ENCODE measurements at places on chromosomes 16 and 17. TPM values are rescaled to one million over a fixed set of nuclear protein-coding genes. Genes with fewer than 3 reads are reported as not detected.

Gene VAT1L
- total RNA-seq: 22.2 TPM

Gene KCNH6
- 2.3 TPM for total RNA-seq

Gene CHD9NB
- 3.0 TPM for total RNA-seq

Gene SDK2
- total RNA-seq: 14.8 TPM

Gene TTYH2
- 5.1 TPM for total RNA-seq

Gene STXBP4
- total RNA-seq: 9.8 TPM

Gene TMEM88
- total RNA-seq: 3.9 TPM

Gene CDH8
- total RNA-seq: 11.1 TPM

Gene PLK1
- total RNA-seq: 147 TPM

Gene TBC1D26
- 3.6 TPM for total RNA-seq

Gene FMNL1
- 7.3 TPM for total RNA-seq

Gene MT1E
- 92.7 TPM for total RNA-seq

Gene ZPBP2
- total RNA-seq: not detected

- DNase-seq: no peak
- H3K36me3 ChIP-seq: no peaks in the 10 kb centered on the region
- no peak overlapping the region for H3K27ac ChIP-seq
- H3K4me3 ChIP-seq: no peak overlapping the region
- H3K4me1 ChIP-seq: no peaks in the 10 kb centered on the region
Observed at GRCh38 chr16:2415085-2415484, 14.2 kb upstream of the CCNF start.

DNA sequence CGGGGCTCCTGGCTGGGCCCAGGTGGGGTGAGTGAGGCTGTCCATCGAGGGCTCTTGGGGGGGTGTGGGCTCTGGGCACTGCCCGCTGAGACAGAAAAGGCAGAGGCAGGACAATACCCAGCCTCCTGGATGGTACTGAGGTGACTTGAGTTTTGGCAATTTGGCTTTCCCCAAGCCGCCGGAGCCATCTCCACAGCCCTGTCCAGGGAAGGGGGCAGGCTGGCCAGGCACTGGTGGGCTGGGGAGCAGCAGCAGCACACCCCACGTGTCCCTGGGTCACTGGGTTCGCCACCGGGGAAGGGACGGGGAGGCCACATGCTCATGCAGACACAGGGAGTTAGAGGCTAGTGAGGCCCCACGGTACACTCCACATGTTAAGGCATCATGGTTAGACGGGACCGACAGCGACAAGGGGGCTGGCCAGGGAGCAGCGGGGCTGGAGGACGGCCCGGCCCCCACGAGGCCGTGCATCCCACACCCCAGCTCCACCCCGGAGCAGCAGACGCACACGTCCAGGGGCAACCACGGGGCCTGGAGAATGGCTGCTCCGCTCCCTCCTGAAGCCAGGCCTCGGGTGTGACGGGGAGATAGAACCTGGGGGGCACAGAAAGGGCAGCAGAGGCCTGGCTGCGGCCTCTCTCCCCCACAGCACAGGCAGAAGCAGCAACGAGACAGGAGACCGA lies 3.0 kb downstream of the ARHGDIA start:
- H3K4me1 ChIP-seq: peaks cover 23% of the 10 kb centered on the region
- no peak for DNase-seq
- H3K27me3 ChIP-seq: no peaks in the 10 kb centered on the region
- H3K36me3 ChIP-seq: peaks cover 10% of the 10 kb centered on the region

- no peak overlapping the region for H3K27ac ChIP-seq
- H3K36me3 ChIP-seq: peaks cover 18% of the 10 kb centered on the region
- DNase-seq: no peak
- no peak overlapping the region for H3K4me3 ChIP-seq
- peaks cover 3% of the 10 kb centered on the region for H3K4me1 ChIP-seq
Observed at GRCh38 chr16:55490301-55490700, 11.3 kb downstream of the MMP2 start.

DNA sequence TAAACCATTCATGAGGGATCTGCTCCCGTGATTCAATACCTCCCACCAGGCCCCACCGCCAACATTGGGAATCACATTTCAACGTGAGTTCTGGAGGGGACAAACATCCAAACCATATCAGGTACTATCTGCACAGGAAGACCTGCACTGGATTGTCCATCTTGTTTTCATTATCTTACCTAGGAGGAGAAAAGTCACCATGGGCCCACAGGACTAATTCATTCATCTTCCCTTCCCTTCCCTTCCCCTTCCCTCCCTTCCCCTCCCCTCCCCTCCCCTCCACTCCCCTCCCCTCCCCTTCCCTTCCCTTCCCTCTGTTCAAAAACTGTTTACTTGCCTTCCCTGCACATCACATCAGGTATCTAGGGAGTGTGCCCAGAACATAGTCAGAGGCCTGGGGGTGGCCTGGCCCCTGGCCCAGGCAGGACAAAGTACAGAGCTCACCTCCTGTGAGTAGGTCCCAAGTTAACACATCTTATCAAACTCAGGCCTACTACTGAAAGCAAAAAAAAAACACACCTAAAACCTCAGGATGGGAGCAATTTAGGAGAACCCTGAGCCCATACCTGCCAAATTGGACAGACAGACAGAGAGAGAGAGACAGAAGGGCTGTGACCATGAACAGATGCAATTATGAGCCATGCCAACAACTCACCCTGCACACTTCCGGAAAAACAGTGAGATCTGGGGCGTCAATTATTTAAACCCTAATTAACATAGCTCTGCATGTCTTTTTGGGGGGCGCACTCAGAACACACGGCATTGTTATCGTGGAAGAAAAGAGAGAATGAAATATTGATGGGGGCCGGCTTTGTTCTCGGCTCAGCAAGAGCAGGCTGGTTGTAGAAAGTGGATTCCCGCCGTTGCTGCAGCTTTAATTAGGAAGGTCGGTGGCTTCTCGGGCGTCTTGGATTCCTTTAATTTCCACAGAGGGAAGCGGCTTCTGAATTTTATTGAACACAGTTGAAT lies 151.2 kb downstream of the IRX5 start:
- no peak overlapping the region for H3K4me3 ChIP-seq
- H3K36me3 ChIP-seq: no peaks in the 10 kb centered on the region
- no peaks in the 10 kb centered on the region for H3K4me1 ChIP-seq
- no peaks in the 10 kb centered on the region for H3K27me3 ChIP-seq

GRCh38 chr17:71063127-71063526 lies 893.8 kb downstream of the KCNJ2 start:
- H3K4me3 ChIP-seq: no peak overlapping the region
- H3K27ac ChIP-seq: no peak overlapping the region
- no peak for DNase-seq
- peaks cover 14% of the 10 kb centered on the region for H3K36me3 ChIP-seq
- H3K27me3 ChIP-seq: no peaks in the 10 kb centered on the region
- H3K4me1 ChIP-seq: peaks cover 4% of the 10 kb centered on the region

DNA sequence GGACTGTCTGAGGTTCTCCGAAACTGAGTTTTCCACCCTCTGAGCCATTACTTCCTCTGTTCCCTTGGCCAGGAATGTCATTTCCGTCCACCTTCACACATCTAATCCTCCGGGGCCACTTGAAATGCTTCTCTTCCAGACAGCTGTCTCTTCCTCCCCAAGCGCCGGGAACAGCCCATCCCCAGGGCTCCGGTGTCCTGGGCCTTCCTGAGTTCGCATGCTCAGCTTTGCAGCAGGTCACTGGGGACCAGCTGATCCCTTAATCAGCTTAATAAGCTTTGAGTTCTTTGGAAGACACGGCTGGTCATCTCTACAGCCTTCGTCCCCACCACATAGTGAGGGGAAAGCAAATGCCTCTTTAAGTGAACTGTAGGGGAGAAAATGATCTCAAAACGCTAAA lies 123.4 kb downstream of the DYNLRB2 start:
- peaks cover 13% of the 10 kb centered on the region for H3K4me1 ChIP-seq
- H3K27me3 ChIP-seq: peaks cover 6% of the 10 kb centered on the region
- DNase-seq: no peak
- H3K36me3 ChIP-seq: peaks cover 7% of the 10 kb centered on the region

DNA sequence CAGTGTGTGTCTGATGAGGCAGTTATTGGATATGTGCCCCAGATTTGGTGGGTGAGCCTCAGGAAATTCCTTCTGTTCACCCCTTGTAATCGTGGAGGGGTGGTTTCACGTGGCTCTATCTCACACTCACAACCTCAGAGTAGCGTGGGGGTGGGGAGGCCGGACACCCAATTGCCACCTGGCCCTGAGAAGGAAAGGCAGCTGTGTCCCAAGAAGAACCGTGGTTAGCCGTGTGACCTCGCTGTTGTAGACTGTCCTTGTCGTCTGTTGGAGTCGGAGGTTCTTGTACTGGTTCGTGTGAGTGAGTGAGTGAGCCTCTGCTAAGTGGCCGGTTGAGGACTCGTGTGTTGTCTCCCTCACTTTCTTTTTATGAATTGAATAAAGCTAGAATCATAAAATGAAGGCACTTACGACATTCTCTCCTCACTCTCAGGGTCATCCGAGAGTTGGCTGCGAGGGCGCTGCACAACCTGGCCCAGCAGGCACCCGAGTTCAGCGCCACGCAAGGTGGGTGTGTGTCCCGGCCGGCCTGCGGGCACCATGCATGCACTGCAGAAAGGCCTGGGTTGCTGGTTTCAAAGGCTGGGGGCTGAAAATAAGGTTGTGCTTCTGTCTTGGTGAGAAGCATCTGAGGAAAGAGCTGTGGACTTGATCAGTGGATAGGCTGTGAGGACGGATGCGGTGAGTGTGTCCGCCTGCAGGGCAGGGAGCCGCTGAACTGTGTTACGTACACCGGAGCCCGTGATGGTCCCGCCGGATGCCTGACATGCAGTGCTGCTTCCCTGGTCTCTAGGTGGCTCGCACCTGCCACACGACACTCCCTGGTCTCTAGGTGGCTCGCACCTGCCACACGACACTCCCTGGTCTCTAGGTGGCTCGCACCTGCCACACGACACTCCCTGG lies 63.4 kb upstream of the ZNF750 start:
- H3K36me3 ChIP-seq: peaks cover 45% of the 10 kb centered on the region
- no peak overlapping the region for H3K4me3 ChIP-seq
- no peak overlapping the region for H3K27ac ChIP-seq
- no peaks in the 10 kb centered on the region for H3K27me3 ChIP-seq
- no peak for DNase-seq

DNA sequence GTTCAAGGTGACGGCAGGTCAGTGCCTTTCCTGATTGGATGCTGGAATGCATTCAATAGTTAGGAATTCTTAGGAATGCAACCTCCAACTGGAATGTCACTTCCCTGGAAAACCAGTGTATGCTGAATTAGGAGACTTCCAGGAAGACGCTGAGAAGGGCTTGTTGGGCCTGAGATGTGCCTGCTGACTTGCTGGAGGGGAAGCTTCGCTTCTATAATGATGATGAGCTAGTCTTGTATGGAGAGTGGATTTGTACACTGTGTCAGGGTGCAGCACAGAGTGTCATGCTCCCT lies 45.6 kb downstream of the SMPD3 start:
- peaks cover 25% of the 10 kb centered on the region for H3K4me1 ChIP-seq
- H3K27me3 ChIP-seq: no peaks in the 10 kb centered on the region
- H3K27ac ChIP-seq: no peak overlapping the region
- DNase-seq: no peak

- H3K4me3 ChIP-seq: peak overlapping the region; percentile 84
- peaks cover 34% of the 10 kb centered on the region for H3K4me1 ChIP-seq
- H3K36me3 ChIP-seq: peaks cover 54% of the 10 kb centered on the region
- peak overlapping the region; percentile 79 for H3K27ac ChIP-seq
- H3K27me3 ChIP-seq: no peaks in the 10 kb centered on the region
Observed at GRCh38 chr17:8375738-8376259, 705 bp downstream of the KRABD2 start.

DNA sequence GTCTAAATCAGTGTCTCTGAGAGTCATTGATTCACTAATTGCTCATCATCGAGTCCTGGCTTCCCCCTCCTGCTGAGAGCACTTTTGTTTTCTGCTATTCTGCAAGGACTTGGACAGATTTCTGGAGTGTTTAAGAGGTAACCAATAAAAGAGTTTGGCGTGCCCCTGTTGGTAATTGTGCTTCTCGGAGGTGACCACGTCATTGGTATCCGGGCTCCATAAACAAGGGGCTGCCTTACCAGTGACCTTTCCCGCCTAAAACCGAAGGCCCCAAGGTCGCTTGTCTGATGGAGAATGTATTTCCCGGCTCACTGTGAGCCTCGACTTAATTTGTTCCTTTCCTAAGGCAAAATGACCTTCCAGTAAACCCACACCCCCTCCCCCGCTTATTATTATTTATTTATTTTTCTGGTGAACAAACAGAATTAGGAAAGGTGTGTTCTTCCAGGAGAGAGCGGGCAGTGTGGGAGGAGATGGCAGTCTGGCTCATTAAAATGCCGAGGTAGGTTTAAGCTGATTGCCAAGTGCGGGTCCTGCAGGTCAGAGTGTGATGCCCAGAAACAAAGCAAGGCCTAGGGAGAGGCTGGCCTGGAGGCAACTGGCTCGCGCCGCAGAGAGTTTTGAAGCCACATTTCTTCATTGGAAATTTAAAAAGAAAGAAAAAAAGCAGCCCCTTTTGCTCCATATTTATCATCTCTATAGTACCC lies 30.2 kb downstream of the MSI2 start:
- no peak for DNase-seq
- no peaks in the 10 kb centered on the region for H3K36me3 ChIP-seq
- H3K4me3 ChIP-seq: 0 out of 2 replicates have a peak overlapping the region, but pooled peaks have one; percentile 27

All from WTC11 (cell line).